ENCODE measurements at places on chromosomes 3 and 15.

DNA sequence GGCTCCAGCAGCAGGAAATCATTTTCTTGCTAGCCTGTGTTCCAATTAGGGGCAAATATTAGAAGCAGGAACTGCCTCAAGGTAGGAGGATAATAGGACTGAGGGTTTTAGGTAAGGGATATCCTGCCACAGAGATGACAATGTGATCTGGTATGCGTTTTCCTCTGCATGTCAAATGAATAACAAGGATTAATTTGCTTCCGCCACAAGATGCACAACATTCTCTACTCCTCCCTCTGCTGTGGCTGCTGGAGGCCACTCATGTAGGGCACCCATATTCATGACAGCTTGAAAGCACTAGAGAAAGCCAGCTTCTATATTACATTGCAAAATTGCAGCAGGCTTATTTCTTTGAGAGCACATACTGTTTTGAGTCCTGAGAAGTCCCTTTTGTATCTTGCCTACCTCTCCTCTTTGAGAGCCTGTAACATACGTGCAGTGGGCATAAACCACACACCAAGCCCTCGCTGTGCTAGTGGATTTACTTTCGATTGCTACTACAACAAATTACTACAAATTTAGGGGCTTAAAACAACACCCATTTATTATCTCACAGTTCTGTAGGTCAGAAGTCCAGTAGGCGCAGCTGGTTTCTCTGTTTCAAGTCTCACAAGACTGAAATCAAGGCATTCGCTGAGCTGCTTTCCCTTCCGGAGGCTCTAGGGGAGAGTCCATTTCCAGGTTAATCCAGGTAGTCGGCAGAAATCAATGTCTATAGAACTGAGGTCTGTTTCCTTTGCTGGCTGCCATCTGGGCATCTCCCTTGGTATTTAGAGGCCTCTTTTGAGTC, 5.9 kb upstream of the CD47 start:
- DNase-seq = no peak

- DNase-seq = no peak
These were observed 112.1 kb downstream of the GOLIM4 start for GRCh38 chr3:167983583-167983982.

- no peak for DNase-seq
These were observed 264.0 kb downstream of the KLF13 start for GRCh38 chr15:31590609-31591008.

DNA sequence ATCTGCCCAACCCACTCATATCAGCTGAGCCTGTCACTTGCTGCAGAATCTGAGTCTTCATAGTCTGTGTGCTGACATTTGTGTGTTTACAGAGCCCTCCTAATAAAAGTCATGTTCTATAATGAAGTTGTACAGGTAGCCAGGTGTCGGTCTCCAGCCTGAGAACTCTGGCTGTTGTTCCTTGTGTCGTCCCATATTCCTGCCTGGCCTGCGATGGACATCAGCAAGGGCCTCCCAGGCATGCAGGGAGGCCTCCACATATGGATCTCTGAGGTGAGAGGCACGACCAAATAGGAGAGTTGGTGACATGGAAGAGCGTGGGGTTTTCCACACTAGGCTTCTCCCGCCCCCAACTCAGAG, 2.9 kb downstream of the VILL start:
- DNase-seq = no peak

DNA sequence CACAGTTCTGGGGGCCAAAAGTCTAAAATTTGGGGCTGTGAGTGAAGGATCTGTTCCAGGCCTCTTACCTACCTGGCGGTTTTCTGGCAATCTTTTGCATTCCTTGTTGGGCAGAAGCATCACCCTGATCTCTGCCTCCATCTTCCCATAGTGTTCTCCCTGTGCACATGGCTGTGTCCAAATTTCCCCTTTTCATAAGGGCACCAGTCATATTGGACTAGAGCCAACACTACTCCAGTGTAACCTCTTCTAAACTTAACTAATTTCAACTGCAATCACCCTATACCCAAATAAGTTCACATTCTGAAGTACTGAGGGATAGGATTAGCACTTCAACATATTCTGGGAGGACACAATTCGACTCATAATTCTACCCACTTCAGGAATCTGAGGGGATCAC, 85.0 kb downstream of the CCNL1 start:
- no peak for DNase-seq

GRCh38 chr3:100761211-100761942, 52.1 kb downstream of the TFG start:
- no peak for DNase-seq

DNA sequence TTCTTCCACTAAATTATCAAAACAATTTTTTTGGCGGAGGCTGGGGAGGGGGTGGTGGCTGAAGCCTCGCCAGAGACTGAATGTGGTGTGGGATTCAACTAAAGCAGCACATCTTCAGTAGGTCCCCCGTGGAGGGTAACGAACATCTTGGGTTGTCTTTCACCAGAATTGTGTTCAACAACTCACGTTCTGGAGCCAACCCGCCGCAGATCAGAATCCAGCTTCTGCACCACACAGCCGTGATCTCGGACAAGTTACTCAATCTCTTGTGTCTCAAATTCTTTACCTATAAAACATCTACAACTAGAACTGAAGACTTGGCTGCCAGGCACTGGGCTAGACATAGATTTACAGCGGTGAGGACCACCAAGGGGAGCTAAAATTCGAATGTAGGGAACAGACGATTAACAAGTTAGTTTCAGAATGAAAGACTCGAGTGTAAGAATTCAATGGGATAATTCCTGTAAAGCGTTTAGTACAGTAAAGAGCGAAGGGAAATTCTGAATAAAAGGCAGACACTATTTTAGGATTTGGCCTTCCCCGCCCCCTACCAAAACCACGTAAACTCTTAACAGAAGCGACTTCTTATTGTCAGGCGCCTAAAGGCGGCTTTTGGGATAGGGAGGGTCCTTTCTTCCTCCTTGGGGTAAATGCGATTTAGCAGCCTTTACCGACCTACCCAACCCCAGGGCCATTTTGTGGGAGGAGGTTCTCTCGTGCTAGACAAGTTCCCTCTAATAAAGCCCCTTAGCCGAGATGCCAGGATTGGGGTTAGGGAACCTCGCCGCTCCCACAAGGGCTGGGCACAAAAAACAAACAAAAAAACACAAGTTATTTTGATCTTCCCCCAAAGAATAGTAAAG, 697 bp upstream of the RAB5A start:
- peak; percentile 8 for DNase-seq

DNA sequence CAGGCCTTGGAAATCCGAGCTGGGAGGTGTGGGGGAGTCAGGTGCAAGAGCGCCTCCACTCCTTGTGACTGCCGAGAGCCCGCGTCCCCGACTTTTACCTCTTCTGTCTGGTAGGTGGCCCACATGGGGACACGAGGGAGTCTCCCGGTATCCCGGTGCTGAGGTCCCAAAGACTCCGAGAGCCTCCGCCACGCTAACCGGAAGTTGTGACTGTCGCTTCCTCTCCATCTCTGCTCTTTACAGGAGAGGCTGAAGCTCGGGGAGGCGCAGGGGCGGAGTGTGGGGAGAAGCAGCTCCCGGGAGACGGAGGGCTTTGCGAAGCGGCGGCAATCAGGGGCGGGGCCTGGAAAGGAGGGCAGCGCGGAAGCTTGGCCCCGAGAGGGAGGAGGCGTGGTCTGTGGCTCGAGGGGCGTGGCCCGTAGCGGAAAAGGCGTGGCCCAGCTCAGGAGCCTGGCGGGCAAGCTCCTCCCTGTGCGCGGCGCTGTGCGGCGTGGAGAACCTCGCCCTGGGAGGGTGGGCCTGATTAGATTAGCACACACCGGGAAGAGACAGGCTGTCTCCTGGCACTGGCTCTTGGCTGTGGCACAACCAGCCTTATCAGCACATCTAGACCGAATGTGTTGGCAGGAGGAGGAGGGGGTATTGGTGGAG, 143.9 kb downstream of the GABRB3 start:
- DNase-seq = peak; percentile 2

- DNase-seq = no peak
These were observed 10.9 kb downstream of the ZBTB47 start for GRCh38 chr3:42664438-42664803.

GRCh38 chr3:139601191-139601961, 61.8 kb upstream of the RBP1 start:
- DNase-seq = no peak

GRCh38 chr3:32551087-32551486, 19.6 kb downstream of the DYNC1LI1 start:
- DNase-seq = no peak

- no peak for DNase-seq
These were observed 39.6 kb downstream of the GPR156 start for GRCh38 chr3:120245386-120245785.

- no peak for DNase-seq
These were observed 45.9 kb downstream of the SUMF1 start for GRCh38 chr3:4421121-4421520.

- no peak for DNase-seq
These were observed 1.7 kb upstream of the DLL4 start for GRCh38 chr15:40927495-40927872.

- no peak for DNase-seq
These were observed 56.9 kb downstream of the GLCE start for GRCh38 chr15:69217381-69217780.

GRCh38 chr15:51375966-51376640, 34.6 kb downstream of the GLDN start:
- DNase-seq = no peak

DNA sequence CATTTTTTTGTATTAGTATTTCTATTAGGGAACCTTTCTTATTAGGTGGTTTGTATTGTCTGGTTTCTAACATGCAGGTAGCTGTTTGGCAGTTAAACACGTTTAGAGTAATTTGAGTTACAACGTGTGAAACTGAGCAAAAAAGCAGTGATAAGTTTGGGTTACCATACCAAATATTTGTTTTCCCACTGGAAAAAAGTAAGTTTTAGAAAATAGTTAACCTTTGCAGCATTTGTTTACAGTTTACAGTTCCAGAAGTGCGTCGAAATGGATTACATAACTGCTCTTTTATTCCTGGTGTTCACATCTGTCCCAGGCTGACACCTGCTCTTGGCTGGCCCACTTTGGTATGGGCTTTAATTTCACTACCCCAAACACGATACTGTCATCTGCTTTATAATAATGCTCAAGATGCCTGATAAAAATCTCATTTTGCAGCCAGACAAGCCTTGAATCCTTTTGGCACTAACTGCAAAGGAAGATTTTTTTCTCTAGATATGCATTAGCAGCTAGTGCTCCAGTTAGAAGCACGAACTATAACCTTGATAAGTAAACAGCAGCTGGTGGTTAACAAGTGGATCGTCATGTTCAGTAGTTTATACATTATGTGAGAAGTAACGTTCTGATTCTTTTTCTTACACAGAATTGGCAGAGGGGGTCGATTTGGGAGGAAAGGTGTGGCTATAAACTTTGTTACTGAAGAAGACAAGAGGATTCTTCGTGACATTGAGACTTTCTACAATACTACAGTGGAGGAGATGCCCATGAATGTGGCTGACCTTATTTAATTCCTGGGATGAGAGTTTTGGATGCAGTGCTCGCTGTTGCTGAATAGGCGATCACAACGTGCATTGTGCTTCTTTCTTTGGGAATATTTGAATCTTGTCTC, 5.3 kb downstream of the EIF4A2 start:
- no peak for DNase-seq

GRCh38 chr15:40336744-40337122, 4.0 kb downstream of the CCDC9B start:
- DNase-seq = no peak

DNA sequence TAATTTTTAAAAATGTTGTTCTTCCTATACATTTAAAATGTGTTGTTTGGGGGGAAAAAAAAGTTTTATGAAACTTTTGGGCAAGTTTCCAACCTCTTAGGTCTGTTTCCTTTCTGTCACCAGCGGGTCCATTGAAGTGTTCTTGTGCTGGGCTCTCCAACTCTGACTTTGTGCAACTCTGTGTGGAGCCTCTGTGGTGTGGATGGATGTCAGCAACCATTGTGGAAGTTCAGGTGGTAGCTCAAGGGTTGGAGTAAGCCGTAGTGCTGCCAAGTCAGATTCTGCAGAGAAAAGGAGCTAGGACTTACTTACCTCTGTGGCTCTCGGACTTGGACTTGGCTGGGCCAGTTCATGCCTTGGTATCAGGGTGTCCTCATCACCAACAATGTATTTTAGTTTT, 22.4 kb downstream of the ARID3B start:
- no peak for DNase-seq

DNA sequence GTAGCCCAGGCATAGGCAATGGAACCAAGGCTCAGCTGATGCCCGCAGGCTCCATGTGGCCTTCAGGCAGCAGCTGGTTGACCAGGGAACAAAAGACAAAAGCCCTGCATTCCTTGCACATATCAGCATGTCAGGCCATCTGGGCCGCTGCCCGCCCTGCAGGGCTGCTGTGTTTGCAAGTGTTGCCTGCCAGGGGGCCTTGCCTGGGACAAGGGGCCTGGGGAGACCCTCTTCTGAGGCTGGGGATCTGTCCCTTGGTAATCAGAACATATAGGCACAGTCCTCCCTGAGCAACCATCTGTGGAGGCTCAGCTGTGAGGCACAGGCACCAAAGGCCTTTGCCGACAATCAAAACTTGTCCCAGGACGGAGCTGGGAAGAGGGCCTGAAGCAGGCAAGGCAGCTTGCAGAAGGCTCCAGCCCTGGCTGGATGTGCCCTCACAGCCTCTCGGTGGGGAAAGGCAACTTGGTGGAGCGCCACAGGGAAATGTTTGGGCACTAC, 138.2 kb downstream of the TPRA1 start:
- no peak for DNase-seq

GRCh38 chr3:51275111-51275805, 109.8 kb upstream of the MANF start:
- DNase-seq = no peak

- no peak for DNase-seq
These were observed 39.5 kb upstream of the ZNF385D start for GRCh38 chr3:21790466-21790865.

DNA sequence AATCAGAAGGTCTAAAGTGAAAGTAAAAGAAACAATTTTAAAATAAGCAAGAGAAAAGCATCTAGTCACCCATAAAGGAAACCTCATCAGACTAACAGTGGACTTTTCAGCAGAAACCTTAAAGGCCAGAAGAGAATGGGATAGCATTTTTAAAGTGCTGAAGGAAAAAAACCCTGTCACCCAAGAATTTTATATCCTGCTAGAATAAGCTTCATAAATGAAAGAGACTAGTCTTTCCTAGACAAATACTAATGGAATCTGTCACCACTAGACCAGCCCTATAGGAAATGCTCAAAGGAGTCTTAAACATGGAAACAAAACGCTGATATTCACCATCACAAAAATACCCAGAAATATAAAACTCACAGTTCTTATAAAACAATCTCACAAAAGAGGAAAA, 46.9 kb downstream of the TAMM41 start:
- DNase-seq = no peak

GRCh38 chr3:188683032-188683521, 488.7 kb upstream of the TPRG1 start:
- DNase-seq = no peak

- no peak for DNase-seq
These were observed 48.2 kb upstream of the FMN1 start for GRCh38 chr15:33242669-33243191.
